ENCODE measurements at places on chromosomes 4 and X.

DNA sequence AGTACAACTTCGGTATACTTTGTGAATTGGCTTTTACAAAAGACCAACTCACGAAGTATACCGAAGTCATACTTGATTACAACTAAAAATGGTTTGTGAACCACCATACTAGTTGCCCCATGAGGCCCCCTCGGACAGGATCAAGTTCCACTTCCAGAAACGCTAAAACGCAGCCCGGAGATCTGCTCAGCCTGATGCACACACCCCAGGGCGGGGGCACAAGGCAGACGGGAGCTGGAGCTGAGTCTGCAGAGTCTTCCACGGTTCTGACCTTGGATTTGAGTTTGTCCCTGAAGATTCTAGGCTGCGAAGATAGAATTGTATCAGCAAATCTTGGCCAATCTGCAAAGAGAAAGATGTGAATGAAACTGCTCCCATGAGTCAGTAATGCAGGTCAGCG lies 118.1 kb downstream of the SORCS2 start:
- no peak for DNase-seq

GRCh38 chr4:3466691-3467600 lies 3.8 kb downstream of the DOK7 start:
- DNase-seq, result no peak

- DNase-seq, result no peak
Observed at GRCh38 chrX:125293850-125294780, 25.6 kb upstream of the TEX13C start.

- peak; percentile 31 for DNase-seq
Observed at GRCh38 chr4:173332963-173333657, 1.0 kb downstream of the HMGB2 start.

DNA sequence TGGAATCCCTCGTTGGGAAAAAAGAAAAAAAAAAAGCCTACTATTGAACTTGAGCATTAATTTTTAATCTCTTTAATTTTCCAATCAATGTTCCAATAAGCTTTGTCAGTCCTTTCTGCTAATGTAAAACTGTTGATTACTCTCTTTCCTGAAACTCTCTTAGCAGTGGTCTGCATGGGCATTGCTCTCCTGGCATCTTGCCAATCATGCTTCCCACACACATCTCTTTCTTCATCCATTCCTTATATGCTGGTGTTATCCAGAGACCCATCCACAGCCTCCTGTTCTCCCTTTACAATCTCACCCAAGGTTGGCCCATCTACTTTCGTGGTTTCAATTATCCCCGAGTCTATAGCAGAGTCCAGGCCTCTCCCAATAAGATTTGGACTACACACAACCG lies 31.8 kb upstream of the KCNE5 start:
- DNase-seq, result no peak

- DNase-seq, result no peak
Observed at GRCh38 chr4:78002260-78002659, 54.9 kb upstream of the FRAS1 start.

DNA sequence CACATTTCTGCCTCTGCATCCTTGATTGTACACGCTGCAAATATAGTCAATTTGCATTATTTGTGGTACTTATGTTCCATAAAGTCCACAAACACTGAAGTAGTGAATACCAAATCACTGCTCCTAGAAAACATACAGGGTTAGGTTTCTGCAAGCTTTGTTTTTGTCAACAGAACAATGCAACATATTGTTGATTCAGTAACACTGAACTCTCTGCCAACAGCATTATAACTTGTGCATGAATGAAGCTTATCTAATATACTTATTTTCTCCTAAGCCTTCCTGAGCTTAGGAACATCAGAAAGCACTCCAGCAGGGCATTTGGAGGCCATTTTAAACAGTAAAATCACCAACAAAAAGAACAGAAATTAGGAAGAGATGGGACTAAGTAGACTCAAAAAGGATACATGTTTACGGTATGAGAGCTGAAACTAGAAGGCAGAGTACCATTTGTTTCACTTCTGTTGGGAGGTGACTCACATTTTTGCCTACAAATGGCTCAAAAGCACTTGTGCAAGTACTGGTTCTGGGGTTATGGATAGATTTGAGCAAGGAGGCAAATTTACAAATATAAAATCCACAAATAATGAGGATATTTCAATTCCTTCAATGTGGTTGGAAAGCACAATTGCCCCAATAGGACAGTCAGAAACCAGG lies 14.1 kb downstream of the COX18 start:
- DNase-seq, result no peak

GRCh38 chr4:130855533-130855932 lies 1759.6 kb downstream of the C4orf33 start:
- peak; percentile 5 for DNase-seq

DNA sequence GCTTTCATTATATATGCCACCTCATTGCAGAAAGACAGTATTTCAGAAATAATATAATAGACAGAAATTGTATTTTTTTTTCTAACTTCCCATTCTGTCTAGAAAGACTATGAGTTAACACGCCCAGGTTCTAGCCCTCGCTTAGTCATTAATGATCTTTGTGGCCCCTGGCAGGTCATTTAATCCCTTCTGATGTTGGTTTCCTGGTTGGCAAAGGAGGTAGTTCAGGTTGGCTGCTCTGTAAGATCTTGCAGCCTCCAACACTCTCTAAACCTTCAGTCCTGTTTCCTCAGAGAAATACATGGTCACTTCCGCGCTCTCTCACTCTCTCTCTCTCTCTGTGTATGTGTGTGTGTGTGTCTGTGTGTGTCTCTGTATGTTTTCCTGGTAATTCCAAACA lies 156.3 kb upstream of the NOCT start:
- DNase-seq, result peak; percentile 28

DNA sequence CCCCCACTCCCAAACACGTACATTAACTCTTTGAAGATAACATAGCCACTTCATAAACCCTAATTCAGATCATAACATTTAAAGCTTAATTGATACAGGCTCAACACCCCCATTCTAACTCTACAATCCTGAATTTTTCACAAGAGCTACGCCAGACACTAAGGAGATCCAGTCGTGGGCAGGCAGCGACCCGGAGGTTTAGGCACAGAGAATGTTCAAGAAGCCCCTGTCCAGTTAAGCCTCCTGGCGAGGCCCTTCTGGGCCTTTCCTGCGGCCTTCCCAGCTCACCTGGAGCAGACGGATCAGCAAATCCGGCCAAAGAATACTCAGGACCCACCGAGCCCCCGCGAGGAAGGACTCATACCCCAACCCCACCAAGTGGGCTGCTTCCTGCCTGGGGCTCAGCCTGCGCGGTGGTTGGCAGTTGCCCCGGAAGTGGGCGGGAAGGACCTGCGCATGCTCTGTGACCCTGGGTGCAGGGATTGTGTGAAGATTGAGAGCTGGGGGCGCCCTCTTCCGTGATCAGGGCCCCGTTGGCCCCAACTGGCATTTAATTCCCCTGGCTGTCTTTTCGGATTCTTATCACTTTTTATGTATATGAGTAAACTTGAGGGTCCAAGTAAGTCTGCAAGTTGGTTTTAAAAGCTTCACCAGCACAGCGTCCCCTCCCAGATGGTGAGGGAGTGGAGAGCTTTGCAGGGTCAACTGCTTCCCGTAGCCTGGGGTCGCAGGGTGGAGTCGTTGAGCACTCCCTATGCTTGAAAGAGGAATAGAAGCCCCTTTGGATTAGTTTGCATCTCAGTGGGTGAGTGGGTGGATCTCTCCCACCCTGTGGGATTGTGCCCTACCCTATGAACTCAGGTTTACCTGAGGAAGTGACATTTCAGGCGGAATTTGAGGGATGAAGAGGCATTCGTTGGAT lies at the start of gene TRIM61:
TSS of gene TRIM61 (minus strand) at position 415 of the 922 bp plus-strand sequence. CDS start 7,655 bp downstream, outside the sequence.
- no peak for DNase-seq

DNA sequence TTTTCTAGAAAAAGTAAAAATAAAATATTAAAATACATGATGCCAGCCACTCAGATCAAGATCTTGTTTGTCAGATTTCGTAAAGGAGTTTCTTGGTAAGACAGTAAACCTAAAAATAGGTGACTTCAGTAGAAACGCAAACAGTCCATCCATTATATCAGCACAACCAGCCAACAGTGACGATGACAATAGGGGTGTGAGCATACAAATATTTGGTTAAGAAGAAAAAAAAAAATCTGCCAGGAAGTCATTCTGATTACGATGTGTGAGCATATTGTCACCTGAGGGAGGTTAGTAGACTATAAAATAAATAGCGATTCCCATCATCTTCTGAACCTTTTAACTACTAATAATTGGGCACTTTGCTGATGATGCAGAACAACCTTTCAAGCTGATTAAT lies 37.6 kb downstream of the SLC7A11 start:
- peak; percentile 50 for DNase-seq

GRCh38 chrX:66163447-66163846 lies 600 bp upstream of the HEPH start:
- no peak for DNase-seq

DNA sequence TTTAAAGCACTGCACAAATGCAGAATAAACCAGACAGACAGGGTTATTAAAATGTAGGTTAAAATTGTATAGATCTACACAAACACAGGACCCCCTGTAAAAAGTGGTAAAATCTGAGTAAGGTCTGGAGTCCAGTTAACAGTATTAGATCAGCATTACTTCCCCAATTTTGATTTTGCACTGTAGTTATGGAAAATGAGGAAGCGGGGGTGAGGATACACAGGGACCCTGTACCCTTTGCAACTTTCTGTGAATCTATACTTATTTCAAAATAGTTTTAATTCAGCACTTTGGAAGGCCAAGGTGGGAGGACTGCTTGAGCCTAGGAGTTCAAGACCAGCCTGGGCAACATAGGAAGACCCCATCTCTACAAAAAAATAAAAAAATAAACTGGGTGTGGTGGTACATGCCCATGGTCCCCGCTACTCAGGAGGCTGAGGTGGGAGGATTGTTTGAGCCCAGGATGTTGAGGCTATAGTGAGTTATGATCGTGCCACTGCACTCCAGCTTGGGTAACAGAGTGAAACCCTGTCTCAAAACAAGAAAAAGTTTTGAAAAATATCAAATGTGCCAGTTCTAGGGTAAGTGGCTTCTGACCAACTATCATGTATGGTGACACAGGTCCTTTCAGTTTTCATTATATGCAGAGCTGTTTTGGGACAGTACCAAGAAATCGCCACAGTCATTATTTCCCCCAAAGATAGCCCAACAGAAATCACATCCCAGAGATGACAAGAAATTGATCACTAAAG lies 17.7 kb downstream of the SEL1L3 start:
- DNase-seq, result no peak

- DNase-seq, result no peak
Observed at GRCh38 chrX:134600714-134601113, 57.6 kb downstream of the PLAC1 start.

DNA sequence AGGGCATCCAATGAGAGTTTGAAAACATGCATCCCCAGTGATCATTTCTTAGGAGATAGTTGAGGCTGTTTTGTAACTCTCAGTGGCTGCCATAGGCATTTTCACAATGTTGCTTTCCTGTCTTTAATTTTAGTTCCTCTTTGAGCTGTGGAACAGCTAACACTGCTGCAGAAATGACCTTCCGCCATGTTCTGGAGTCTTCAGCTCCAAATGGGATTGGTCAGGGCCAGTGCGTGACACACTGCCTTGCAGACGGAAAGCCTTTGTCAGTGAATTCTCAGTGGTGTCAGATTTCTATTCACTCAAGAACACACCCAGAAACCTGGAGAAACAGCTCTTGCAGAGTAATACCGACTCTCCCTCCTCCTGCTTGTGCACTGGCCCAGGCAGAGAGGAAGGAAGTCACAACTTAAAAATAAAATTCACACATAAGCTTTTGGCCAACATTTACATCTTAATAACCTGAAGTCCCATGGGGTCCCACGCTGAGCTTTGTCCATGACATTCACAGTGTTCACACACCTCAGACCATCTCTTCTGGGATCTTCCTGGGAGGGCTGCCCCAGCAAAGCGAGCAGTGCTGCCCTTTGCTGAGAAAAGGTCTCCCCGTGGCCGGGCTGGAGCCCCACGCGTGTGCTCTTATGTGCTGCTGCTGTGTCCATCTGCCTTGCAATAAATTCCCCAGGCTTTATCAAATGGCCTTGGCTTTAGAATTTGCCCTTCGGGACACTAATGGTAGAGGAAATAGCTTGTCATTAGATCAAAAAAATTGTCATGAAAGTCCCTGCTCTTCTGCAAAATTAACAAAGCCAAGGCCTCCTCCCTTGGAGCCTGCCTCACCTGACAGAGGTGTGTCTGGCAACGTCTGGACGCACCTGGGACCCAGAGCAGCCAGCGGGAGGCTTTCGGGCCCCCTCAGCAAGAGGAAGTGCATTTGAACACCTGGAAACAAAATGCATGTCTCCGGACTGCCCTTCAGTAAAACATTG lies 126.8 kb downstream of the IRF2 start:
- no peak for DNase-seq

DNA sequence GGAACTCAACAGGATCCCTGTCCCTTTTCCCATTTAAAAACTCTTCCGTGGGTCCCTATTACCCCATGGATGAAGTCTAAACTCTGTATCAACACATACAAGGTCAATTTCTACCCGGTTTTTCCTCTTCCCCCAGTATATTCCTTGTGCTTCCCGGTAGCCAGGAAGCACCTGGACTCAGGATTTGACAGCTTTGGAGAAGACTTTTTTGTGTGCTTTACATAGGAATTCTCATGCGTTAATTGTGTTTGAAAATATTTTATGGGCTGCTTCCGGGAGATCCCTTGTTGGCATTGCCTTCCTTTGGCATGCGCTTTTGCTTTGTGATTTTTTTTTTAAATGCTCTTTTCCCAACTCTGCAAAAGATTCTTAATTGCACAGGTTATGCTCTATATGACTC lies 7.2 kb downstream of the SMS start:
- DNase-seq, result no peak

DNA sequence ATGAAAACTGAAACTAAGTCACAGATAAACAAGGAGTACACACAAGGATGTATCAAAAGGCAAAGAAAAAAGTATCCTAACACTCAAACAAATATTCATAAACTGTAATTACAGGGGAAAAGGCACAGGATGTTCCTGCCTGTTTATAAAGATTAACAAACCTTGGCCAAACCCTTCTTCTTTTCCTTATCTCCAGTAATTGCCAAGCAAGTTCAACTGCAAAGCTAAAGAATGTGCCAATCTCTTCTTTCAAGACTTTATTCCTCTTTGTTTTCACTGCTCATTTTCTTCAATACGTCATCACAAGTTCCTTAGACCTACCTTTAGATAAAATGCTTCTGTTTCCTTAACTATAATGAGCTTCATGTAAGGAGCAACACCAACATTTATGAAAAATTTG lies 171.2 kb downstream of the AMELX start:
- DNase-seq, result no peak

GRCh38 chr4:160299608-160300007 lies 1196.7 kb downstream of the RAPGEF2 start:
- no peak for DNase-seq

GRCh38 chr4:101862595-101862994 lies 72.1 kb downstream of the BANK1 start:
- no peak for DNase-seq

DNA sequence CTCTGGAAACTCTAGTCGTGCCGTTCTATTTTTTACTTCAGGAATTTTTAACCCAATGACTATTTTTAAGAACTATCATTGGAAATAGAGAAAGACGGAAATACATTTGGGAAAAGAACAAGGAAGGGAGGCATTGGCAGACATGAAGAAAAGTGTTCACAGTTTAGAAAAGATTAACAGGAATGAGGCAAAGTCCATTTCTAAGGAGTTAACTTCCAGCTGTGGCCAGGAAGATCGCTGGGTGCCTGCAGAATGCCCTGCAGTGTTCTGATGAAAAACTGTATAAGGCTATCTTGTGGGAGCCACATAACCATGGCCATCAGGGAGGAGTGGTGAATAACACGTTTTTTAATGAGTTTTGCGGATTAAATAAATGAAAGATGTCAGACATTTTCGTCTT lies 150.6 kb upstream of the VCX3A start:
- DNase-seq, result no peak

All from HT-29 (cell line).